ENCODE measurements at places on chromosomes 11 and 22. TPM values are rescaled to one million over a fixed set of nuclear protein-coding genes. Genes with fewer than 3 reads are reported as not detected.

Gene TMEM223
- total RNA-seq, result 15.9 TPM

Gene PDGFD
- 5.9 TPM for total RNA-seq

Gene CECR2
- 3.7 TPM for total RNA-seq

Gene PRG3
- not detected for total RNA-seq

Gene CST6
- total RNA-seq, result 2,556 TPM

Gene HIRA
- total RNA-seq, result 25.1 TPM

- DNase-seq, result no peak
These were observed 117.5 kb upstream of the ZBED5 start for GRCh38 chr11:10975287-10975721.

DNA sequence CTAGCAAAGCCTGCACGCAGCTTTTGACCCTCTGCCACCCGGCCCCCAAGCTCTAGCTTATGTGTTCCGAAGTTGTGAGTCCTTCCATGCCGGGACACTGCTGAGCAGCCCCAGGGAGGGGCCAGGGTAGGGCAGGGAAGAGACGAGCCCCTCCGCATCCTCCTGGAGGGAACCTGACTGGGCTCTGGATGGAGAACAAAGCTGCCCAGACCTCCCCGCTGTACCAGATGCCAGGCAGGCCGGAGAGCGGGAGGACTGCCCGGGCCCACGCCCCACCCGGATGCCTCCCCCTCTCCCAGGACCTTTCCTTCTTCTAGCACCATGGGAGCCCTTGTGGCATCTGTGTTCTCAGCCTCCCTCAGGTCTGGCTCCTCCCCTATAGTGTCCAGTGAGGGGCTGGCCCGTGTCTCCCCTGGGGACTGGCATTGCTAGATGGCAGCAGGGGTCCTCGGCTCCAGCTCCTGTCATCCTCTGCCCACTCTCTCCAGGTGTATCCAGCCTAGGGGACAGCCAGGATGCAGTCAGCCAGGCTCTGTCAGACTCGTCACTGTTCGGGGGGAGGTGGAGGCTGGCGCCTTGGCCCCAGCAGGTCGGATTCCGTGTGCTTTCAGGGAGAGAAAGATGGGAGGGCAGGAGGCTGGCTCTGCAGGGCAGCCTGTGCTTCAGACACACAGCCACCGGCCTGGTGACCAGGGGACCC lies 46.1 kb downstream of the ALX4 start:
- DNase-seq, result no peak

DNA sequence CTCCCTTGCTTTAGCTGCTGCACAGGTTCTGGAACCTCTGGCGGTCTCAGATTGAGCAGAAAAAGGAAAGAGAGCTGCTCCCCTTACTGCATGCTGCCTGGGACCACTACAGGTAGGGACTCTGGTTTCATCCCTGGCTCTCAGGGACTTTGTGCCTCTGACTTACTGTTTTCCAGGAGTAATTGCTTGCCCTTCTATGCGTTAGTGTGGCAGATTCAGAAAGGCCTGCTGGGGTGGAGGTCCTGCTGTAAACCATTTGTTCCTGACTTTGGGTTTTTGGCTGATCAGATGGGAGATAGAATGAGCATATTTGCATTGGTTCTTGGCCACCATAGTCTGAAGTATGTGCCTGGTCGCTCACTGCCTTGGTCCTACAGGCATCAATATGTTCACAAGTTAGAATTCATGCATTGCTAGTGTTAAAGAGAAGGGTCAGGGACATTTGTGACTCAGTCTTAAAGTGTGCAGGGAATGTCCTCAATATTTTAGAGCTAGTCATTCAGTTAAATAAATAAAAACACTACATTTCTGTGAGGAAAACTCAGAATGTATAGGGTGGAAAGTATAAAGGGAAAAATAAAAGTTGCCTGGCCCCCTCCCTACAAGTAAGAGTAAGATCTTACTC lies 78.0 kb downstream of the PISD start:
- DNase-seq, result peak; percentile 2

- DNase-seq, result no peak
These were observed 11.3 kb downstream of the PTPN5 start for GRCh38 chr11:18780329-18780728.

DNA sequence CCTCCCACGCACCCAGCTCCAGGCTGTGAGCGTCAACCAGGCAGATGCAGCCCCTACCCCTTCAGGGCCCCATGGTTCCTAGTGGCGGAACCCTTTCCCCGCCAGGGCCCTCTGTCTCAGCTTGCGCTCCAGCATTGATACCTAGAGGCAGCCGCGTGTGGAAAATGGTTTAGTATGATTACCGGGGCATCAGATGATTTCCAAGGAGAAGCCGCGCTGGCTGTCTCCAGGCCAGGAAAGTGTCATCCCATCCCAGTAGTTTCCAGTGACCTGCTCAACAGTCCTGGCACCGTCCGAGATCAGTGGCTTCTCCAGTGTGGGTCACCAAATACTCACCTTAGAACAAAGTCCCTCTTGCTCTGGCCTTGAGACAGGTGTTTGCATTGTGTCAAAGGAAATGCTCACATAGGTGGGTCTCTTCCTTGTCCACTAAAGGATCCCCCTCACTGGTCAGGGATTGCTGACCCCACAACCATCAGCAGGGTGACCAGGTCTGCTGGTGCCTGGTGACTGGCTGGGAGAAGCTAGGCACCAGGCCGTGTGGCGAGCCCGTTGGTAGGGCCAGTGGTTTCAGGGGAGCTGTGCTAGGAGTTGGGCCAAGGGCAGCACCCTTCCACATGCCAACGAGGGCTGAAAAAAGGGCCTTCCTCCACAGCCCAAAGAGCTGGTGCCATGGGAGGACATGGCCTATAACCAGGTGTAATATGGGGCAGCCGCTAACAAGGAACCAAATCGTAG lies 109.4 kb downstream of the MORC2 start:
- DNase-seq, result peak; percentile 42

DNA sequence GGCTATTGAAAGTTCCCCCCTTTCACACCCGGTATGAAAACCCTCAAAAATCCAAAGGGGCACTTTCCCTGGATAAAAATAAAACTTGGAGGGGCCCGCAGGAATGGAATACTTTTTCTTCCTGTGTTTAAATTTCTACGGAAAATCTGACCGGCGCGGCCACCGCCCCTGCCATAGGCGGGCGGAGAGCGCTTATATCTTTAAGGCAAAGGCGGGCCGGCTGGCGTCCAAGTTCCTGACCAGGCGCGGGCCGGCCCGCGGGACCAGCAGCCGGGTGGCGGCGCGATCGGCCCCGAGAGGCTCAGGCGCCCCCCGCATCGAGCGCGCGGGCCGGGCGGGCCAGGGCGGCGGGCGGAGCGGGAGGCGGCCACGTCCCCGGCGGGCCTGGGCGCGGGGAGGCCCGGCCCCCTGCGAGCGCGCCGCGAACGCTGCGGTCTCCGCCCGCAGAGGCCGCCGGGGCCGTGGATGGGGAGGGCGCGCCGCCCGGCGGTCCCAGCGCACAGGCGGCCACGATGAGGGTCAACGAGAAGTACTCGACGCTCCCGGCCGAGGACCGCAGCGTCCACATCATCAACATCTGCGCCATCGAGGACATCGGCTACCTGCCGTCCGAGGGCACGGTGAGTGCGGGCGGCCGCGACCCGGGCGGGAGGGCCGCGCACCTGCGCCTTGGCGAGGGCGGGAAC lies at the start of gene ANO1:
ANO1 (plus strand) TSS at position 223 of the 686 bp plus-strand sequence; CDS start at position 513, 290 bp downstream.
- DNase-seq, result no peak

DNA sequence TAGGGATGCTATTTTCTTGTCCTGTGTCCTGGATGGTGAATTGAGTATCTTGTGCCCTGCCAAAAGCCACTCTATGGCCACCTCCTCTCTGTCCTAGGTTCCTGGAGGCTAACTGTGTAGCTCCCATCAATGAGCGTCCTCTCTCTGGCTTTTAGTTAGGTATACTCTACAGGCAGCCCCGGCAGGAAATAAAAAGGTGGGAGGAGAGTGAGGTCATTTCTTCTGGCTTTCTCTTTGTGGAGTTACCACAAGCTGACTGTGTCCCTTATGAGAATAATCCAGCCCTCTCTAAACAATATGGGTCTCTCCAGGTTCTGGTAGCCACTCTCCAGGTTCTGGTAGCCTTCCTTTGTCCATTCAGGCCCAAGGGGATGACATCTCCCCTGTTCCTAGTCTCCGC lies 11.7 kb upstream of the ASPHD2 start:
- no peak for DNase-seq

DNA sequence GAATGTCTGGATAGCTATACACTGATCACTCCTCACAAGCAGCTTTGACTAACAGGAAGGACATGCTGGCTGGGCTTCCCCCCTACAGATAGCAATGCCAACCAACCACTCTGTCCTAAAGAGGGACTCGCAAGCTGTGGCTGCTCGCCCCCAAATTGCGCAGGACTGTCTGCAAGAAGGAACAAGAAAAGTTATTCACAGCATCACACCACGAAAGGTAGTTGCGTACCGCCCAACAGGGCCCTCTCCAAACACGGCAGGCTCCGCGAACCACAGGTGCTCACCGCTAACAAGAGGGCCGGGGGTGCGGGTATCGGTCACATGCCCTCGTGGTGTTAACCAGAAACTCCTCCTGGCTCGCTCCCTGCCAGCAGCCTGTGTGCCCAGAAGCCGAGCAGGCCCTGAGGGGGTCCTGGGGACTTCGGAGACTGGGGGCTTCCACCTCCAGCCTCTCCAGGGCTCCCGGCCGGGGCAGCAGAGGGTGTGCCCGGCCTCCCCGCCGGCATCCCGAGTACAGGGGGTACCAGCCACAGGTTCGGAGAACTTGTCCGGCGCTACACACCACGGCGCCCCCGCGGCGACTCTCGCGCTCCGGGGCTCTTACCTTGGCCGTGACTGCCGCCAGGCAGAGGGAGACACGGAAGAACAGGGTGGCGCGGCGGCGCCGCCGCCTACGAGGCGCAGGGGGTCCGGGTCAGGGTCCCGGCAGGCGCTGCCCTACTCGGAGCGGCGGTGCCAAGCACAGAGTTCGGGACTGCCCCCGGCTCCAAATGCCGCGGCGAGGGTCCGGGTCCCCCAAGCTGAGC lies 682 bp downstream of the LARGE1 start:
- DNase-seq, result peak; percentile 79

DNA sequence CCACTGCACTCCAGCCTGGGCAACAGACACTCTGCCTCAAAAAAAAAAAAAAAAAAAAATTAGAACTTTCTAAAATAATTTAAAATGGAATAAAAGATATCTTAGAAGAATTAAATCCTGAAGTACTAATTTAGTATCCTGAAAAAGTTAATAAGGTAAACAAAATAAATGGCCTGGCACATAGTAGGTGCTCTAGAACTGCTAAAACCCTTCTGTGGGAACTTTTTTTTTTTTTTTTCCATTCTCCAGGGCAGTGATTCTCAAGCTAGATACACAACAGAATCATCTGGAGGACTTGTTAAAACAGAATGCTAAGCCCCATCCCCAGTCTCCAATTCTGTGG lies 65.3 kb downstream of the MAML2 start:
- no peak for DNase-seq

DNA sequence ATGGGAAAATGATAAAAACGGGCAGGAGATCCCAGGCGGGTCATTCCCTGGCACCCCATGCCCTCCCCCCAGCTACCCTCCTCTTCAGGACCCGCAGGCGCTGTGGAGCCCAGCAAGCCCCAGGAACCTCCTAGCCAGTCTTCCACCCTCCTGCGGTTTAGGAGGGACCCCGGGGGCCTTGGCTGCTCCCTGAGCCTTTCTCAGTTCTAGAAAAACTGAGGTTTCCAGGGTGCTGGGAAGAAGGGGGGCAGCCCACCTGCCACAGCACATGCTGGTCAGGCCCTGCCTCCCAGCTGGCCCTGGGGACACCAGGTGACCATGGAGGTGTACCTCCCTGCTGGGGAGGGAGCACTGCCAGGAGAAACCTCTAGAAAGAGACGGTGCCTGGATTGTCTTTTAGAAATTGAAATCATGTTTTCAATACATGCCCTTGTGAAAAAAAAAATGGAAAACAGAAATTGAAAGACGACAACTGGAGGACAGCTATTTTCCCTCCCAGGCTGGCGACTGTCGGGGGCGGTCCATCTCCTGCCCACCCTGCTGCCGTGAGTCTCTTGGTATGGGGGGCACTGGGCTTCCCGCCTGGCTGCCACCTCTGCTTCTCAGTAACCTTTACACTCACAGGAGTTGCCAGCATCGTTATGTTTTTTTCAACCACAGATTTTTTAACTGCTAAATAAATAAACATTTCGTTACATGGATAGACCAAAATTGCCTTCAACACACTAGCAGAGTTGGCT lies 398.5 kb downstream of the TBC1D22A start:
- peak; percentile 34 for DNase-seq

GRCh38 chr11:14015711-14016110 lies 53.2 kb downstream of the SPON1 start:
- no peak for DNase-seq

GRCh38 chr11:47514825-47515647 lies 37.9 kb downstream of the CELF1 start:
- no peak for DNase-seq

- DNase-seq, result no peak
These were observed 4.0 kb downstream of the PAX6 start for GRCh38 chr11:31806928-31807798.

- no peak for DNase-seq
These were observed 8.6 kb downstream of the DNHD1 start for GRCh38 chr11:6505577-6506240.

GRCh38 chr22:33883961-33884808 lies 36.1 kb downstream of the LARGE1 start:
- no peak for DNase-seq

- DNase-seq, result no peak
These were observed 39.2 kb downstream of the RTN4R start for GRCh38 chr22:20228939-20229272.

DNA sequence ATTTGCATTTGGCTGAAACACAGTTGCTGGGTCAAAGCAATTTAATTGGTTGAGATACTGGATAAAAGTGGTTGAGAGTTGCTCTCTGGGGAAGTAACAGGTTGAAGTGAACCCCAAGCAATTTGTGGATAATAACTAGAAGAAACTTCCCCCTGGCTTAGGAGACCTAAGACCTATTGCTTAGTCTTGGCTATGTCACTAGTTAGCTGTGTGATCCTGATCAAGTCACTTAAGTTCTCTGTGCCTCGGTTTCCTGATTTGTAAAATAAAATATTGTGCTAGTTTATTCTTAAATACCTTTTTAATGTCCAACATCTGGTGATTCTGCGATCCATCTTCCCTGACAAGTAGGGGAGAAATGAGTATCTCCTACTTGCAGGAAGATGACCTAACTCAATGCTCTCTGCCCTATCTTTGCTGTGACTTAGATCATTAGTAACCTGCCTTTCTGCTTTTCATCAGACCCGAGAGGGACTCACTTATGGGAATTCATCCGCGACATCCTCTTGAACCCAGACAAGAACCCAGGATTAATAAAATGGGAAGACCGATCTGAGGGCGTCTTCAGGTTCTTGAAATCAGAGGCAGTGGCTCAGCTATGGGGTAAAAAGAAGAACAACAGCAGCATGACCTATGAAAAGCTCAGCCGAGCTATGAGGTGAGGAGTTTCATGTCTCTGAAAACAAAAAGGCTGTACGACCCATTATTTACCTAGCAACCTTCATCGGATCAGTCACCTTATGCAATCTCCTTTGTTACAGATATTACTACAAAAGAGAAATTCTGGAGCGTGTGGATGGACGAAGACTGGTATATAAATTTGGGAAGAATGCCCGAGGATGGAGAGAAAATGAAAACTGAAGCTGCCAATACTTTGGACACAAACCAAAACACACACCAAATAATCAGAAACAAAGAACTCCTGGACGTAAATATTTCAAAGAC lies 37.5 kb downstream of the EHF start:
- no peak for DNase-seq

GRCh38 chr11:115598257-115598901 lies 94.2 kb upstream of the CADM1 start:
- no peak for DNase-seq

GRCh38 chr11:116356451-116356850 lies 416.3 kb downstream of the BUD13 start:
- no peak for DNase-seq

Measured in suprapubic skin (tissue), 4 donors.